ENCODE measurements at places on chromosomes 1 and 21.

DNA sequence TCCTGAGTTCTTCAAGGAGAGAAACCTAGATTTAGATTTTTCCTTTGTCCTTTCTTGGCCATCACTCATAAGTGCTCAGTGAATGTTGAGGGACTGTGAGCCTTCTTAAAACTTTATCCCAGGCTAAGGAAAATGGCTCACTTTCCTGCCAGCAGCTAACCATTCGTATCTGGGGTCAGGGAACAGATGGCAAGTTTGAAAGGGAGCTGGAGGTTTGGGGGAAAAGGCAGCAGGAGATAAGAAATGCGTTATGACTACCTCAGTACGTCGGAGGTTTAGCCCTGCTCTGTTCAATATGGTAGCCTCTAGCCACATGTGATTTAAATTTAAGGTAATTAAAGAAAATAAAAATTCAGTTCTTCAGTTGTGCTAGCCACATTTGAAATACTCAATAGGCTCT lies 13.3 kb downstream of the RRP15 start:
- DNase-seq, result no peak

- no peak for DNase-seq
These were observed 18.8 kb downstream of the ELF3 start for GRCh38 chr1:202029171-202029665.

DNA sequence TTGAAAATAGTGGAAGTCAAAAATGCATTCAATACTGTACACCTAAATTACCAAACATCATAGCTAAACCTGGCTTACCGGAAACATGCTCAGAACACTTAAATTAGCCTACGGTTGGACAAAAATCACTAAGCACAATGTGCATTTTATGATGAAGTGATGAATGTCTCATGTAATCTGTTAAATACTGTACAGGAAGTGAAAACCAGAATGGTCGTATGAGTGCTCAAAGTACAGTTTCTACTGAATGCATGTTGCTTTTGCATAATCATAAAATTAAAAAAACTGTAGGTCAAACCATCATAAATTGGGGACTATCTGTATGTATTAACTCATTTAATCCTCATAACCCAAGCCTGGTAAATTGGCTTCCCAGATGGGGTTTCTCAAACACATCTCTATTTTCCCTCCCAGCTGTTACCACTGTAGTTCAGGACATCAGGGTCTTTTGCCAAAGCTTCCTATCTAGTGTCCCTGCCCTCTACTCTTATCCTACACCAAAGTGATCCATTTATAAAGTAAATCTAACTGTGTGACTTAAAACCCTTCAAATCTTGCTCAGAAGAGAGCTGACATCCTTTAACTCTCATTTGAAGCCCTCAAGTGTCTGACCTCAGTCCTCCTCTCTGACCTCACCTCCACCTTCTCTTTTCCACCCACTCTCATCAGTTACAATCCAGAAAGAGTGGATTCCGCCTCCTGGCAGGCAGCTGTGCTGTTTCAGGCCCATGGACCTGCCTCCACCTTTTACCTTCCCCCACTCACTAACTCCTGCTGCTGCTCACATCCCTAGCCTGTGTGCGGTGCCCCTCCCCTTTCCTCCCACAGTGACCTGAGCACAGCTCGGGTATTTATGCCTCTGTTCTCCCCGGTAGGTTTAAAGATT lies 356.4 kb upstream of the ST6GALNAC5 start:
- no peak for DNase-seq

DNA sequence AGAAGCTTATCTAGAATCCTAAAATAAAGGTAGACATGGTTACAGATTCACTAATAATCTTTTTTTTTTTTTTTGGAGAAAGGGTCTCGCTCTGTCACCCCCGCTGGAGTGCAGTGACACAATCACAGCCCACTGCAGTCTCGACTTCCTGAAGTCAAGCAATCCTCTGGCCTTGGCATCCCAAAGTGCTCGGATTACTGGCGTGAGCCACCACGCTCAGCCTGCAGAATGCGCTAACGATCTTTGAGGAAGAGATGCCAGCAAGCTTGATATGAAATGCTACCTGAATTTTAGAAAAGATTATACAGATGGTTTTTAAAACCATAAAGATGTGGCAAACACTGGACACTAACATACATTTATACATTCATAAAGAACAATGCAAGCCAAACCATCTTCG lies 4.1 kb upstream of the GNPAT start:
- DNase-seq, result no peak

GRCh38 chr1:214165850-214166374 lies 115.0 kb upstream of the SMYD2 start:
- DNase-seq, result no peak

GRCh38 chr1:56864430-56864829 lies 9.8 kb downstream of the C8A start:
- no peak for DNase-seq

DNA sequence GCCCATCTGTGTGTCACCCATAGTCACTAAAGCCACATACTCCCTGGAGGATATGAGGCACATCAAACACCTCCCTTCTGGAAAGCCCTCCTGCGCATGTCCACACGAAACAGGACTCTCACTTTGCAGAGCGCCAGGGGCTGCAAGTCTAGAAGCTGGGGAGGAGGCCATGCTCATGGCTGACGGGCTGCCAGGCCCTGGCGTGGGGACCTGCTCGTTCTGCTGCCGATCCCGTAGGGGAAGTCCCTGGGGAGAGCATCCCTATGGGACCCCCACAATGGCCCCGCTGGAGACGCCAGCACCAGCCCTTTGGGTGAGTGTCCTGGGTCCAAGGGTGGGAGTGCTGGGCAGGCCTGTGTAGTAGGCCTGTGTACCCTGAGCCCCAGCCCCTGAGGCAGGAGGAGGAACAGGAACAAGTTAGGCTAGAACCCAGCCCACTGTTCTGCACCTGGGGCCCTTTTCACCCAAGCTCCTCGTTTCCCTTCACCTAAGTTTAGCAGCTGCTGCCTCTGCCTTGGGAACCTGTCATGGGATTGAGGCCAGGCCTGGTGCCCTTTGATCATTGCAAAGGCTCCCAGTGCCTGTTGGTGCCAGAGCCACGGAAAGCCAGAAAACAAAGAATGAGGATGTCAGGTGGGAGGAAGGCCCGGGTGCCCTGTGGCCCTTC lies 9.9 kb downstream of the FAM3B start:
- no peak for DNase-seq

- no peak for DNase-seq
These were observed 35.4 kb downstream of the ACOT7 start for GRCh38 chr1:6358144-6358624.

Measured in activated T-helper 1 cell treated with anti-CD3 and anti-CD28 coated beads, Interleukin-2, amount 50 U/mL, for 16 hours (primary cell).